ENCODE measurements at places on chromosomes 1 and 21.

DNA sequence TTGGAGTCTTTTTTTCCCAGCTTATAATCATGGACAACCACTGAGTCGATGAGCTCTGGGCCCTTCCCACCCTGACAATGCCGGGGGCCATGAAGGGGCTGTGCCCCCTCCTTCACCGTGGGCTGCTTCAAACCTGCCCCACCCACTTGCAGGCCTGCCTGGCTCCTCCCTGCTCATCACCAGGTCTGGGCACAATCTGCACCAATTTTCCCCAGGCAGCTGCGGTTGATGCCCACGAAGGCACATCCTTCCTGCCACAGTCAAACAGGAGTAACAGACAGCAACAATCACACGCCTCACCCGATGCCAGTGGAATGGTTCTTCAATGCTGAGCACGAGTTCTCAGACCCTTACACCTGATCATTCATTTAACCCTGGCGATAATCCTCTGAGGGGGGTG lies 18.9 kb downstream of the PGLYRP3 start:
- no peak for DNase-seq

- no peak for DNase-seq
Measured at GRCh38 chr1:198287916-198288315, 131.1 kb downstream of the NEK7 start.

DNA sequence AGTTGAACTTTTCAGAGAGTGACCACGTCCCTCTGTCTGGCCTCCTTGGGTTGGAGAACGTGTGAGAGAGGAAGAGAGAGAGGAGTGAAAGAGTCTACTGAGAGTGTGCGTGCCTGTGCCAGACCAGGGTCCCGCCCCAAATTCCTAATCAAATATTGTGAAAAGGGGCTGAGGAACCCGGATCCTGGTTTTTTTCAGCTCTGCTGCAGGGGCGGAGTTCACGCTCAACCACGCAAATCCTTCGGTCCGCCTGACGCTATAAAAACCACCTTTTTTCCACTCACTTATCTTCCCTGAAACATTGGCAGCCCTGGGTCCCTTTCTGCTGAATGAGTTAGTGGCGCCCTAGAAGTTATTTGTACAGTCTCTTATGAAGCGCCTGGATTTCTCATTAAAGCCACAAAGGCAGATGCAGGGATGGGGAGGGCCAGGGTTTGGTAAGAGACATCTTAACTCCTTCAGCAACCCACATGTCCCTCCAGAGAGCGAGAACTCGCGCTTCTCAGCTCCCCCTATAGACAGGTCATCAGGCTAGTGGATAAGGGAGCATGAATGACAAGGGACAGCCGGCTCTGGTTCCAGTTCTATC lies at the start of gene FMOD:
TSS of gene FMOD (minus strand) at position 86 of the 589 bp plus-strand sequence. CDS start 2,852 bp downstream, outside the sequence.
- no peak for DNase-seq

GRCh38 chr1:16117936-16118335 lies 37.9 kb downstream of the EPHA2 start:
- DNase-seq = no peak

GRCh38 chr1:19367584-19368041 lies 55.5 kb downstream of the SLC66A1 start:
- no peak for DNase-seq

- DNase-seq = no peak
Measured at GRCh38 chr1:205994346-205994745, 8.8 kb downstream of the RAB7B start.
